Epithelial cell of esophagus (primary cell): ENCODE measurements at places on chromosomes 6 and 20.

DNA sequence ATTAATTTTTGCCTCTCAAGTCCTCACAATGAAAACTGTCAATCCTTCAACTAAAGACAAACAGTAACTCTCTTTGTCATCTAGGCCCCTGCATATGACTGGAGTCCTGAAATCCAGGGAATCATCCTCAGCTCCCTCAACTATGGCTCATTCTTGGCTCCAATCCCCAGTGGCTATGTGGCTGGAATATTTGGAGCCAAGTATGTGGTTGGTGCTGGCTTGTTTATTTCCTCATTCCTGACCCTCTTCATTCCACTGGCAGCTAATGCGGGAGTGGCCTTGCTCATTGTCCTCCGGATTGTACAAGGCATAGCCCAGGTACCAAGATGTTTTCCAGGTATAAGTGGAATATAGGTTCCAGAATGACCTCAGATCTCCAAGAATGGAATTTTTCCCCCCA is 15.4 kb downstream of the SLC17A4 start:
- DNase-seq, result peak; percentile 40

DNA sequence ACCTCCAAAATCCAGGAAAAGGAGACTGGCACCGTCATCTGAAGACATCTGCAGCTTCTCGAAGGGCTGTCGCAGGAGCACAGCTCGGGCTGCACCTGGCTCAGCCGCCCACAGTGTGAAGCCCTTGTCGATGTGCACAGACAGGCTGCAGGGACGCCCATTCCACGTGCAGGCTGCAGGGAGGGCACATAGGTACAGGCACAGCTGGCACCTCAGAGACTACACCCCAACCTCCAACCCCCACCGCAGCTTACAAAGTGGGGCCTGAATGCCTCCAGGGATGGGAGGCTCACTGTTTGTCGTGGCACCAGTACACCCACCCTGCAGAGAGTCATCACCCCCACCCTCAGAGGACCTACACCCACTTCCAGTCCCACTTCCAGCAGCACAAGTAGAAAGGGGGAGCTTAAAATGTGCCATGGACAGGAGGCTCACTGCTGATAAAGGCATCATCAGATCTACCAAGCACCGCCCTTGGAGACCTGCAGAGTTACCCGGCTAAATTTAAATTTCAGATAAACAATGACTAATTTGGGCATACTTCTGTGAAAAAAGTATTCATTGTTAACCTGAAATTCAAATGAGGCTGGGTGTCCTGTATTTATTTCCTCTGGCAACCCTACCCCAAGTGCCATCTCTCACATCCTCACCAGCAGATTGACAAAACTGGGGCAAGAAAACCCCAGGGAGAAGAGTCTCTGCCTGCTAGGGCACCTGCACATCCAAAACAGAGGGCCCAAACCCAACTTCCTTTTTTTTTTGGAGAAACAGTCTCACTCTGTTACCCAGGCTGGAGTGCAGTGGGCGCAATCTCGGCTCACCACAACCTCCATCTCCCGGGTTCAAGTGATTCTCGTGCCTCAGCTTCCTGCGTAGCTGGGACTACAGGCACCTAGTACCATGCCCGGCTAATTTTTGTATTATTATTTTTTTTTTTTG is 7.7 kb upstream of the CDK5RAP1 start:
- no peak for DNase-seq

DNA sequence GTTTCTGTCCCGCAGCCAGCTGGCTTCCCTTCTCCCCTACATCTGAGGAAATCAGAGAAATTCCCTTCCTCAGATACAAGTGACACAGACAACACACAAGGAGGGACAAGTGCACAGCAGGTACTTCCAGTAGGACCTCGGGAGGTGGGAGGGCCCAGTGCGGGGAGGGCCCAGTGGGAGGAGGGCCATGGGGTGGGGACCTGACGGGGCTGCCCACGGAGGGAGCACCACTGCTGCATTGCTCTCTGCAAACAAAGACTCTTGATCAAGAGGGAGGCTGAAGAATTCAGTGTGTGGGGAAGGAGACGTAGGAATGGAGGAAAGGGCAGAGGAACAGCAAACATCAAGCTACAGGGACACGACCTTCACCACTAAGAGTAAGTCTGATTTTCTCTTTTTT is 9.0 kb downstream of the TAP2 start:
- DNase-seq, result no peak

DNA sequence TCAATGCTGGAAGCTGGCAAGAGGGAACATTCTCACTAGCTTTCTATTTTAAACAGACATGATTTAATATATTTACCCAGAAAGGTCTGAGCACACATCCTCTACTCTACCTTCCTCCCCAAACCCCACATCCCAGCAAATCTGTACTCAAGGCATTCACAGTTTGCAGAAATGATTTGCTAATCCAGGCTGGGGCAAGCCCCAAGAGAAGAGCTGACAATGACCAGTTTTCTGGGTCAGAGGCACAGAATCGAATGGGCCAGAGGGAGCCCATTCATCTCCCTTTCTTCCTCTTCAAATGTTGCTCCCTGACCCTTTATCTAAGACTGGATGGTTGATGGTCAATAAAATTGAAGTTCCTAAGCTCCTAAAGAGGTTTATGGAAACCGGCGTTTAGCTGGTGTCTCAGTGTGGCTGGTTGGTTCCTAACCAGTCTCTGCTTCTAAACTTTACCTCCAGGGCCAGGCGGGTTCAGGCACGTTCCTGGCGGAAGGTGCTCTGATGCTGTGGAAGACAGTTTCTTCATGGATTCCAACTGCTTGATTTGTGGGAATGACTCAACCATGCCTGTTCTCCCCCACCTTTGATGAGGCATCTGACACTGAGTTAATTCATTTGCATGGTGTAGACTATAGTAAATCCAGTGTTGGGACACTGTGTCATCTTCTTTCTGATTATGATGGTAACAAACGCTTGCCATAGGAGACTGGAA is 96.4 kb upstream of the IYD start:
- DNase-seq, result peak; percentile 99

DNA sequence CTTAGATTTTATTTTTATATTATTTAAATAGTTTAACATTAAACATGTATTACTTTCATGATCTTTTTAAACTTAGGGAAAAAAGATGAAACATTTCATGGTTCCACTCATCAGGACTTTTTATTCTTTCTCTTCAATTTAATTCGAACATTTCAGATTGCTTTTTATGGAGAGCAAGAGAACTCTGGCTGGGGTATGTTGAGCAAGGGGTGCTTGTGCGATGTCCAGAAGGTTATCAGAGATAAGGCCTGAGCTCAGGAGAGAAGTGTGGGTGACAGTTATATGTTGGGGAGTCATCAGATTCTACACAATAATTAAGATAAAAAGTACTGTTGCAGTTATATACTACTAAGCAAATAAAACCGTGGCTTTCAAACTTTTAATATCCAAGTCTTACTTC is 37.5 kb downstream of the FKBP5 start:
- DNase-seq, result no peak

- DNase-seq, result no peak
Measured at GRCh38 chr20:1364106-1364505, 28.7 kb downstream of the FKBP1A start.

GRCh38 chr6:133353061-133353460 is 111.9 kb downstream of the EYA4 start:
- no peak for DNase-seq

DNA sequence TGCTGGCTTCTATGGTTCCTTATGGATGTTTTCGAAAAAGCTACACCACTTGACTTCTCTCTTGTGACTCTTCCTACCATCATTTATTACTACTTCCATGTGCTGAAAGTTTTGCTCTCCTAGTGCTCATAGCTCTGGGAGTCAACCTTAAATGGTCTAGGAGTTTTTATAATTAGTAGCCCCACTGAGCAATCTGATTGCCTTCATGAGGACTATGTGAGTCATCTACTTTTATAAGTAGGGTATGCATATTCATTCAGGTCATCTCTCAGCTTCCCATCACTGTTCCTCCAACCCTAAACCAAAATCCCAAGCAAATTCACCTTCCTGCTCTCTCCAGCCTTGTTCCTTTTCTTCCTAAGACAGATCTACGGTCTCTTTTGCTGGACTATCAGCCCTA is 17.4 kb upstream of the FAXC start:
- no peak for DNase-seq

DNA sequence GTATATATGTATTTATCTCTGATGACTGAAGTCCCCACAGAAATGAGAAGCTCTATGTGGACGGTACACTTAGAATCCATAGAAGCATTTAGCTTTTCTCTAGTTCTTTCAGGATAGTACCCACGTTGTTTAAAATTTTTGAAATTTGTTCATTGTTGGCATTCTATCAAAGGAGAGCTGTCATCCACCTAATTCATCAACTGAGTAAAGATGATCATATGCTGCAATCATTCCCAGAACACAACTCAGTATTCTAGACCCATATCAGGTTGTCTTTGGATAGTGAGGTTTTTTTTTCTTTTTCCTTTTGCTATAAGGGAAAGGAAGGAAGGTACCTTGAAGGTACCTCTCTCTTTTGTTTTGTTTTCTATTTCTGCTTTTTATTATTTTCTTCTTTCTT is 9.3 kb downstream of the SERAC1 start:
- DNase-seq, result no peak

DNA sequence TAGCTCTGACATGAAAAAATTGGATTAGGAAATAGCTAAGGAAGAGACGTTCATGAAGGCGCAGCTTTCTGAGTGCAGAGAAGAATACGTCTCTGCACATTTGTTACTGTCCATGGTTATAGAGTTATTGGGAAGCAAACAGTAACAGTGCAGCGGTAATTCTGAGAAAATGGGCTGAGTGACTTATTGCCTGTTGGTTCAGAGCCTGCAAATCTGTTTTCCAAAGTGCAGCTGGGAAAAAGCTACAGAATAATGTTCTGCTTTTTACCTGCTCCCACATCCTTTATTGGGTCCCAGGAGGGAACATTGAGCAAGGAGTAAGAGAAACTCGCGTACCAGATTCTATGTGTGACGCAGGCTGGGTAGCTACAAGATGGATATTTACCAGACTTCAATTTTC is 160.2 kb downstream of the BTBD3 start:
- DNase-seq, result no peak
